BJ (cell line): ENCODE measurements at places on chromosomes 3 and 15. TPM values are rescaled to one million over a fixed set of nuclear protein-coding genes. Genes with fewer than 3 reads are reported as not detected.

- DNase-seq, result no peak
Observed at GRCh38 chr15:74333093-74333492, 34.4 kb downstream of the CYP11A1 start.

- DNase-seq, result peak; percentile 23
Observed at GRCh38 chr3:54772051-54772450, 155.8 kb downstream of the LRTM1 start.

- no peak for DNase-seq
Observed at GRCh38 chr3:141255846-141256261, 24.2 kb downstream of the PXYLP1 start.

LRRK1 gene
- polyA plus RNA-seq, result 10.2 and 16.9 TPM in 2 replicates

GRCh38 chr3:103349760-103350159 lies 914.9 kb downstream of the ZPLD1 start:
- DNase-seq, result no peak

- DNase-seq, result no peak
Observed at GRCh38 chr3:172846103-172846561, 95.6 kb downstream of the ECT2 start.

OR5H6 gene
- not detected in 2 replicates for polyA plus RNA-seq

MYO5C gene
- 0.13 and 0.27 TPM in 2 replicates for polyA plus RNA-seq

DNA sequence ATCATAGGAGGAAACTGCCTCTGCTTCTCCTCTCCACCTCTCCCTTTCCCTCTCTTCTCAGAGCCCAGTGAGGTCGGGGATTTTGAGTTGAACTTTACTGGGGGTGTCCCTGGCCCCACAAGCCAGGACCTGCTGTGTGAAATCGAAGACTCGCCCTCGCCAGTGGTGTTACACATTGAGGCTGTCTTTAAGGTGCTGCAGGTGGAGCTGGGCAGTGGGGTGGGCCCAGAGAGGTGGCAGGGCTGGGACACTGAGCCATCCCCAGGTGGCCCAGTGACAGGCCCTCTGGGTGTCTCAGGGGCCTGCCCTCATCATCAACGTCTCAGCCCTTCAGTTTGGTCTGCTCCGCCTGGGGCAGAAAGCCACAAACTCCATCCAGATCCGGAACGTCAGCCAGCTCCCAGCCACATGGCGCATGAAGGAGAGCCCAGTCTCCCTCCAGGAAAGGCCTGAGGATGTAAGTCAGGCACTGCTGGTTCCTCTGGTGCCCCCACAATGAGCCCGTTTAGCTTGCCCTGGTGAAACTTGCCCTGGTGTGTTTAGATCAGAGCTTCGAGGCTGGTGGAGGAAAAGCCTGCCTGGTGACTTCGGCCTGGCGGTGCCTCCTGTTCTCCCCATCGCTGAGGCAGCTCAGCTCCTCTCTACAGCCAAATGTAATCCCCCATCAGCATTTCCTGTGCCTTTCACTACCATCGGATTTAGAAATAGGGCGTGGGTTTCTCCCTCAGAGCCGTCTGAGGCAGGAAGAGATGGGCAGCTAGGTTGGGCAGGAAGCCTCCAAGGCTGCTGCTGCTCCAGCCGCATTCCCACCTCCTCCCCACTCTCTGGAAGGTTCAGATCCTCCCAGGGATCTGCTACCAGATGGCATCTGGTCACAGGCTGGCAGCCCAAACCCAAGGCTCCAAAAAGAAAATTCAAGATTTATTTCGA lies 39.2 kb downstream of the ACAA1 start:
- DNase-seq, result no peak

DNA sequence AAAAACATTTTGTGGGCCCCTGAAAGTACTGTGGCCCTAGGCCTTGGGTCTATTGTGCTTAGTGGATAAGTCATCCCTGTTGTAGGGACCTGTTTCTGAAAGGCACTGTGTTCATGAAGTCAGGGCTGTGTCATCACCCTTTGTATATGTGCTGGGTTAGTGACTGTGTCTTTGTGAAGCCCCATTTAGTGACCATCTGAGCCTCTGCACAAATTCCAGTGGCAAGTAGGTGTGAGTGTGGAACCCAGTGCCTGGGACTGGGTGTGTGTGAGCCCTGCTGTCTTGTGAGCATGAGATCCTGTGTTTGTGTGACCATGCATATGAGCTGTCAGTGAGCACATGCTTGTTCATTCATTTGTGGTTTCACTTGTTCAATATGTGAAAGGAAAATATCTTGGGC lies 1.2 kb upstream of the HYAL1 start:
- no peak for DNase-seq

UROC1 gene
- not detected in 2 replicates for polyA plus RNA-seq

ZNF639 gene
- polyA plus RNA-seq, result 9.6 and 13.8 TPM in 2 replicates
